ENCODE measurements at places on chromosomes 2 and 18.

DNA sequence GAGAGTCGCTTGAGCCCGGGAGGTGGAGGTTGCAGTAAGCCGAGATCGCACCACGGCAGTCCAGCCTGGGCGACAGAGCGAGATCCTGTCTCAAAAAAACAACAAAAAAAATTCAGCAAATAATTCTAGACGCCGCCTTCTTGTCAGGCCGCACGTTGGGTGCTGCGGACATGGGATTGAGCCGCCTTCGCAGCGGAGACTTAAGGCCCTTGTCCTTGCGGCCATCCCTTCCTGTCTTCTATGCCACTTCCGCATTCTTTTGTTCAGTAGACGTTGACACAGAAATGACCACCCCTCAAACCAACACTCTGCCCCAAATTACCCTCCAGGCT lies 15.8 kb downstream of the PTPN18 start:
- DNase-seq, result no peak

DNA sequence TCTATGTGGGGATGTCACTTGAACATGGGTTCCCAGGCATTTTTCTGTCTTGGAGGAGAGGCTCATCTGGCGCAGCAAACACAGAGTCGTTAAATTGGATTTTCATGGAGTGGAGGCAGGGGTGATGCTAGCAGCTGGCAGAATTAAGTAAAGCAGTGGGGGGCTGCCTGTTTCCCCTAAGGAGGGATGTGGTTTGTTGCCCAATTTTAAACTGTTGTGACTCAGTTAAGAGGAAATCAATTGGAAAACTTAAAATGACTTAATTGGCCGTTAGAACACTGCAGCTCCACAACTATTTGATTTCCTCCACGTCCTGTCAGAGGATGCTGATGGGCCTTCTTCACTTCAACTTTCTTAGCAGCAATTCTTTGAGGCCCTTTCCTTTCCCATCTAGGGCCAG lies 354.1 kb upstream of the ATP5MC3 start:
- no peak for DNase-seq

DNA sequence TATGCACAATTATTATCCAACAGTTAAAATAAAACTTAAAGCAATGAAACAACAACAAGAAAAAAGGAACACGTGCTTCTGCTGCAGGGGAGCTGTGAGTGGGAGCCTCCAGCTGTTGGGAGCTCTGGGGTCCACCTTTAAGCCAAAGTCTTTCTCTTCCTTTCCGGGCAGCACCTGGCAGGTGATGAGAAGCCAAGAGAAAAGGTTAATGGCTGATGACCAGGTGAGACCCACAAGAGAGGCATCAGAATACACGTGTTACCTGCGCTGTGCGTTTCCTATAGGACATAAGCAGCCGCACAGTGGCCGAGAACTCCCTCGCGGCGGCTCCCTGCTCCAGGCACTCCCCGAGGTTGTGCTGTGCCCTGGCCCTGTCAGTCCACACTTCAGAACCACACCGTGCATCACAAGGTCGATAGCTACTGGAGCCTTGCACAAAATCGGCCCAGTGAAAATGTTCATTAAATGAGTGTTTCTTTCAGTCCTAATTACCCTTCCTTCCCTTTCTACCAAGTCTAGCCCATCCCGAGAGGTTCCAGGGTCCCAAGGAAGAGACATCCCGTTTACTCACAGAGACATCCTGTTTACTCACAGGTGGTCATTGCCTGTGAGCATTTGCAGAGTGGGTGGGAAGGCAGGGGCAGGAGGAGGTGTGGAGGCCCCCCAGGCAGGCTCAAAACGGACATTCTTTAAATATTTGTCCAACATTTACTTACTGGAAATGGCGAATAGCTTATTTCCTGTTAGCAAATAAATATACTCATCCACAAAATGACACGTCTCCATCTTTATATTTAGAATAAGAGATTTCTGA lies 44.9 kb upstream of the ASB18 start:
- DNase-seq, result no peak

DNA sequence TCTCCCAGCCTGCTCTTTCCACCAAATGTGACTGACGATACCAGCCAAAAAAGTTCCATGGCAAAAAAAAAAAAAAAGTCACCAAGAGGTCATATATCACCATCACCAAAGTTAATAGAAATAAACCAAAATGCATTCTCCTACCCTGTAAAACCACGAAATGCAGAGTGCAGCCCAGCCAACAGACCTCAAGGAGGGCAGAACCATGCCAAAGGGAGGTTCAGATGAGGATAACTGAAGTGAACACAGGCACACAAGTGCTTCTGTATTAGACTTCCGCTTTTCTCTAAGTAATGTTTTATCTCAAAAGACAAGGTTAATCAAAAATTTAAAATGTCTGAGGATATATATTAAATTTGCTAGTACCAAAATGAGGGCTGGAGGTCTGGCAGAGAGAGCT lies 5.5 kb downstream of the SERPINE2 start:
- DNase-seq, result no peak

DNA sequence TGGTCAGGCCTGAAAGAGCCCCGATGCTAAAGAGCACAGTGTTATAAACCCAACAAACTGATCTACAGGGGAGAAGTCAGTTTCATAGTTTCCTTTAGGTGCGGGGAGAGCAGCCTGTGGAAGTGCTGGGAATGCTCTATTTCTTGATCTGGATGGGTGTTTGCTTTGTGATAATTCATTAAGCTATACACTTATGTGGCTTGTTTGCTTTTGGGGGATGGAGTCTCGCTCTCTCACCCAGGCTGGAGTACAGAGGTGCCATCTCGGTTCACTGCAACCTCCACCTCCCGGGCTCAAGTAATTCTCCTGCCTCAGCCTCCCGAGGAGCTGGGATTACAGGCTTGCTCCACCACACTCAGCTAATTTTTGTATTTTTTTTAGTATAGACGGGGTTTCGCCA lies 30.1 kb upstream of the CEP68 start:
- no peak for DNase-seq

GRCh38 chr2:64686283-64686956 lies 32.7 kb upstream of the SERTAD2 start:
- DNase-seq, result no peak

DNA sequence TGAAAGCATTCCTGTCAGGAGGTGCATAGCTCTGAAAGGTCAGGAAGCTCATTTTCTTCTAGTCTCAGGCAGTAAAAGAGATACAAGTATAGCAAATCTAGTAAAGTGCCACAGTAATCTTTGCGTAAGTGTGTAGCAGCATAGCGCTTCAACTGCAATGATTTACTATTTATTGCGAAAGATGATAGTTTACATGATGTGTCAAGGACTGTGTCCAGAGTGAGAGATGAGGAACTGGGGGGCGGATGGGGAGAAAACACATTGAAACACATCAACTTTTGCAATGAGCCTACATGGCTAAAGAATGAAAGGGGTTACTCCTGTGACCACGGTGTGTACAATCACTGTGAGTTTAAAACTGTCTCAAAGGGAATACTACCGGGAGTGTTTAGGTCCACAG lies 644.4 kb downstream of the GALR1 start:
- no peak for DNase-seq

DNA sequence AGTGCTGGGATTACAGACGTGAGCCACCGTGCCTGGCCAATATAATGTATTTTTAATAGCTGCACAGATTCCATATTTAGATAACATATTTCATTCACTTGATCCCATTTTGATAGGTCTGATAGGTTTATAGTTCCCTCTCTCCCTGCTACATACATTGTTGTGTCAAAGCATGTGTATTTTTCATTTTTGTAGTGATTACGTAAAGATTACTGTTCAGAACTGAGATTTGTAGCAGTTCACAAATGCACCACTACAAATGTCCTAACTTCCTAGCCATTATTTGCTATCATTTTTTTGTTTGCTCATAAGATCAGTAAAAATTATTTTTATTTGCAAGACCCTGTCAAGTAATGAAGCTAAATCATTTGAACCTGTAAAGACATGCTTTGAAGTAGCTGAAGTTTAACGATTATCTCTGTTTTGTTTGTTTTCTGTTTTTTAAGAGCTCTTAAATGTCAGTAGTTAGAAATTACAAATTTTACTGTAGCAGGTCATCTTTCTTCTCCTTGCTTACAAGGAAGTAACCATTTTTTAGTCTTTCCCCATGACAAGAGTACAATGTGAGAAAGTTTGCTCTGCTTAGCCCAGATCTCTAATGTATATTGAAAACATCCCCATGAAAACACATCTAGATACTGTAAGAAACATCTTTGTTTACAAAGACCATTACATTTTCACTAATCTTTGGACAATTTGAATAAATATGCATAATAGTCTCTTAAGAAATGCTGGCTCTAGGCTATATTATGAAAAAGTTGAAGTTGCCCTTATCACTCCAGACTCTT lies 54.1 kb downstream of the EML4 start:
- DNase-seq, result no peak

DNA sequence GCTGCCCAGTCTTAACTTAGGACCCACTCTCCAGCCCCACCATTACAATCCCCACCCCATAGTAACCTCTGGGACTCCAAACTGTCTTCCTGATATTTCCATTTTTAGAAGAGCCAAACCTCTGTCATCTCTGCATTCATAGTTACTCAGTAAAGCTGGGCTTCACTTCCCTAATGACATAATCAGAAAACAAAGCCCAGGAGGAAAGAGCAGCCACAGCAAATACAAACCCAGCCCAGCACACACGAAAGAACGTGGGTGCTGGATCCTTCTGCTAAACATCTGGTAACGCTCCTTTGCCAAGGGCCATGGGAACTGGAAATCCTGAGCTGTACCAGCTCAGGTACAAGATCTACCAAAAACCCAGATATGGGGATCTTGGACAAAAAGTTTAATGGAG lies 36.8 kb upstream of the RIOK3 start:
- no peak for DNase-seq

- DNase-seq, result no peak
These were observed 197.5 kb downstream of the IRS1 start for GRCh38 chr2:226601881-226602662.

DNA sequence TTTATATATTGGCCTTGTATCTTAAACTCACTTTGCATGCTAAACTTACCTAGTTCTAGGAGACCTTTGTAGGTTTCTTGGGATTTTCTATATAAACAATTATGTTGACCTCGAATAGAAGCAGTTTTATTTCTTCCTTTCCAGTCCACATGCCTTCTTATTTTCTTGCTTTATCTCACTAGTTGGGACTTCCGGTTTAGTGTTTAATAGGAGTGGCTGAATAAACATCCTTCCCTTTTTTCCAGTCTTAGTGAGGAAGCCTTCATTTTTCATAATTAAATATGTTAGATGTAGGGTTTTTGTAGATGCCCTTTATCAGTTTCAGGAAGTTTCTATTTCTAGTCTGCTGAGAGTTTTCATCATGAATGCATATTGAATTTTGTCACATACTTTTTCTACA lies 347.3 kb upstream of the HNRNPA3 start:
- no peak for DNase-seq

- DNase-seq, result no peak
These were observed 69.7 kb downstream of the UGGT1 start for GRCh38 chr2:128160616-128161275.
